ENCODE measurements at places on chromosomes 11 and 22.

GRCh38 chr11:57597461-57597915 lies at the start of gene SERPING1:
Gene SERPING1 (plus strand): TSS chr11:57597685. CDS start chr11:57598271, 586 bp downstream.
- peak; percentile 56 for DNase-seq

- no peak for DNase-seq
Observed at GRCh38 chr11:123174196-123175183, 20.6 kb downstream of the CLMP start.

DNA sequence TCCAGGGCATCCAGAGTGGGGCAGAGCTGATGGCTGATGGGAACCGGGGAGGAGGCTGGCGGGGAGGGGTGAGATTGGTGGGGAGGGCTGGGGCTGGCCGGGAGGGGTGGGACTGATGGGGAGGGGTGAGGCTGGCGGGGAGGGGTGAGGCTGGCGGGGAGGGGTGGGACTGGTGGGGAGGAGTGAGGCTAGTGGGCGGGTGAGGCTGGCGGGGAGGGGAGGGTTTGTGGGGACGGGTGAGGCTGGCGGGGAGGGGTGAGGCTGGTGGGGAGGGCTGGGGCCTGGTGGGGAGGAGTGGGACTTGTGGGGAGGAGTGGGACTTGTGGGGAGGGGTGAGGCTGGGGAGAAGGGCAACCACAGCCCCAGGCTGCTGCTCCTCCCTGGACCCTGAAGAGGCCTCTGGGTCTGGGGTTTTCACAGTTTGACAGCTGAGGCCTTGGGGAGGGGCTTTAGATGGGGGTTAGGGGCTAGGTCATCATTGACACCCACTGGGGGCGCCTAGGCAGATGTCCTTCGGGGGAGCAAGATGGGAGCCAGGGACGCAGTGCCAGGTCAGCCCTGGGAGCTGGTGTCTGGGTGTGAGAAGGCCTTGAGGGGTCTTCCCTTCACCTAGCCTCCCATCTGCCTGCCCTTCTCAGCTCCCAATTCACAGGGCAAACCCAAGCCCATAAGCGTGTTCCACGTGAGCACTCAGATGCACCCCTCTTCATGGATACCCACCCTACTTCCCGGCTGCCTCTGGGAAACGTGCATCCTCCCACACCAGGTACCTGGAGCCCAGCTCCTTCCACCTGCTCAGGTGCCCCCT lies 26.7 kb downstream of the PARVG start:
- no peak for DNase-seq

- no peak for DNase-seq
Observed at GRCh38 chr11:111148121-111148520, 97.4 kb upstream of the POU2AF2 start.

- DNase-seq, result no peak
Observed at GRCh38 chr11:95699631-95700470, 89.7 kb downstream of the FAM76B start.

DNA sequence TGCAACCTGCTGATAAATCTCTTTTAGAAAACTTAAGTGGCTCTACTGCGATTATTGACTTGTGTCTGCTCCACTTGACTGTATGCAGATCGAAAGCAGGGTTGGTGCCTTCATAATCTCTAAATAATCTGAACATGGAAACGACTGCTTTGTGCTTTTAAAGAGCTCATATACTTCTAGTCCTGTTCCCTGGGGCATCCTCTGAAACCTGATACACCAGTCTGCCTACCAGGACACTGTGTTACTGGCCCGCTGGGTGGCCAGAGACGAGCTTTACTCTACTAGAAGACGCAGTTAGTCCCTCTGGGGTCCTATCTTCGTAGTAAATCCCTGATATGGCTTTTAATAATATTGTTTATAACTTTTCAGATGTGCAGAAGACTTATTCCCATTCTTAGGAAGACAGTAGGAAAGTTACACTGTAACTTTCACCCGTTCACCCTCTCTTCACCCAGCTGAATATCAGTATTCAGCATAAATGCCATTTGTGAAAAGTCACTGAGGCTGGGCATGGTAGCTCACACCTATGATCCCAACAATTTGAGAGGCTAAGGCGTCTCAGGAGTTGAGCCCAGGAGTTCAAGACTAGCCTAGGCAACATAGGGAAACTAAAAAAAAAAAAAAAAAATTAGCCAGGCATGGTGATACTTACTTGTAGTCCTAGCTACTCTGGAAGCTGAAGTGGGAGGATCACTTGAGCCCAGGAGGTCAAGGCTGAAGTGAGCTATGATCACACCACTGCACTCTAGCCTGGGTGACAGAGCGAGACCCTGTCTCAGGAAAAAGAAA lies 9.0 kb upstream of the HTR3B start:
- no peak for DNase-seq

- DNase-seq, result no peak
Observed at GRCh38 chr11:119772641-119773415, 43.8 kb upstream of the NECTIN1 start.

DNA sequence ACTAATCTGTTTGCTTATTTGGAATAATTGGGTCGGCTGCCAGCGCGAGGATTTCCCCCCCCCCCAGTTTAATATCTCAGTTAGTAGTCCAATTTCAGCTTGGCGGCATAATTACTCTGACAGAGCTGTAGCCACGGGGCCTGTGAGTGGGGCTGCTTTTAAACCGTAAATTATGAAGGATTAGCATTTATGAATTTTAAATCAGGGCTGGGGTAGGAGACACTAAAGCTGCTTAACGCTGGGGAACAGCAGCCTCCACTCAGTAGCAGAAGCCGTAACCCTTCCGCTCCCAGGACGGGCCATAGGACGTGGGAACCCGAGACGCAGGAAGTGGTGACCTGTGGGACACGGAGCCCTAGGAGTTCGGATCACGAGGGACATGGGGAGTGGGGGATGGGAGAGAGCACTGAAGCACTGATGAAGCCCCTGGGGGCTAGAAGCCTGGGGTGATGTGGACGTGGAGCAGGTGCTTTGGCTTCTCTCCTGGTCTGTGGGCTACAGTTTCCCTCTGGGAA lies 66.2 kb upstream of the LMO1 start:
- no peak for DNase-seq

DNA sequence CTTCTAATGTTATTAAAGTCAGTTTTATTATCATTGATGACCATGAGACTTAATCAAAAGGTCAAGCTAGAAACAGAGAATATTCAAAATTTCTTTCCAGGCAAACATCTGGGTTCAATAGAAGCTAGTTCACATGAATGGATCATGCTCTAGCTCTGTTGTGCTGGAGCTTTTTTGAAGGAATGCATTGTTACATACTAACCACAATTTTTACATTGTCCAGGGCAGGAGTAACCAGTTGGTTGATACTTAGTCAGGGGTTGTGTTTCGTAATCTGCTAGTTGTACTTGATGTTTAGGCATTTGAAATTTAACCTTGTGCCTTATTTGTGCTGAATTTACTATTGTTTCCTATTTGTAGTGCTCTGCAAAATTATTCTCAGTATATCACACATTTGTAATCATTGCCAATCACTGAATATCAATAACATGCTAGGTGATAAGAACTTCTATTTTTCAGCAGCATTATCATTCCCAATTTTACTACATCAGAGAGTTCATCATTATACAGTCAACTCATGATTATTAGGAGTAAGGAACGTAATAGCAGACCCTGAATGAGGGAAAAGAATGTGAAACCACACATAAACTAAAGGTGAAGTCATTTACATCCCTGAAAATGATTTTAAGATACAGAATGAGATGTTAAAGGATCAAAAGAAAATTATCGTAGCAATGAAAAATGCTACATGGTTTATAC lies 23.2 kb downstream of the NF2 start:
- no peak for DNase-seq

- no peak for DNase-seq
Observed at GRCh38 chr11:81092522-81092921, 1641.1 kb downstream of the FAM181B start.

DNA sequence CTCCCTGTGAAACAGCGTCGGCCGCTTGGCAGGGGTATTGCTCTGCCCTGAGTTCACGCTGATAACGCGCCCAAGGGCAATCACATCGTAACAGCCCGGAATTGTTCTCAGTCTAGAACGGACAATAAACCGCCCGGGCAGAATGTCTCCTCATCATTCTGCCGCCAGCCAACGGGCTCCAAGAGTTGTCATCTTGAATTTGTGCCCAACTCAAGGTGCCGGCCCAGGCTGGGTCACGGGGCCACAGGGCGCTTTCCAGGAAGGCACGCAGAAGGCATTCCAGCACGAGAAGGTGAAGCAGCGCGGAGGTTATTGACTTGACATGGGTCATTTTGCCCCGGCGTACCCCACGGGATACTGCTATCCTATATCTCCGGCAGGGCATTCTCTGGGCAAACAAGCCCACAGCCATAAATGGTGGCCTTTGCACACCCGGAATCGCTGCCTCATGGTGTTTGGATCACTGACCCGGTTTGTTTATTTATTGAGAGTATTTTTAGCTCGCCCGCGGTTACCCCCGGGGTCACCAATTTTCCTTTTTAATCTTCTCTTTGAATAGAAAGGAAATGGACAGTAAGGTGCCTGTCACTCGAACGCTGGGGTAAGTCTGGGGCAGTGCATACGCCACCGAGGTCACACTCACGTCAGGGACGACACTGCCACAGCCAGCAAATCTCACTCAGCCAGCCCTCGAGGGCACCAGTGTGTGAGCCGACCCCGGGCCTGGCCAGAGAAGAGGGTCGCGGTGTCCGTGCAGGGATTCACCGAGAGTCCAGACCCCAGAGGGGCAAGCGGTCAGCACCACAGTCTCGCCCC lies 72.4 kb upstream of the FGF3 start:
- DNase-seq, result no peak

GRCh38 chr11:118897721-118898310 lies 14.1 kb downstream of the CXCR5 start:
- DNase-seq, result no peak

GRCh38 chr11:42837994-42838393 lies 473.8 kb upstream of the API5 start:
- DNase-seq, result no peak

DNA sequence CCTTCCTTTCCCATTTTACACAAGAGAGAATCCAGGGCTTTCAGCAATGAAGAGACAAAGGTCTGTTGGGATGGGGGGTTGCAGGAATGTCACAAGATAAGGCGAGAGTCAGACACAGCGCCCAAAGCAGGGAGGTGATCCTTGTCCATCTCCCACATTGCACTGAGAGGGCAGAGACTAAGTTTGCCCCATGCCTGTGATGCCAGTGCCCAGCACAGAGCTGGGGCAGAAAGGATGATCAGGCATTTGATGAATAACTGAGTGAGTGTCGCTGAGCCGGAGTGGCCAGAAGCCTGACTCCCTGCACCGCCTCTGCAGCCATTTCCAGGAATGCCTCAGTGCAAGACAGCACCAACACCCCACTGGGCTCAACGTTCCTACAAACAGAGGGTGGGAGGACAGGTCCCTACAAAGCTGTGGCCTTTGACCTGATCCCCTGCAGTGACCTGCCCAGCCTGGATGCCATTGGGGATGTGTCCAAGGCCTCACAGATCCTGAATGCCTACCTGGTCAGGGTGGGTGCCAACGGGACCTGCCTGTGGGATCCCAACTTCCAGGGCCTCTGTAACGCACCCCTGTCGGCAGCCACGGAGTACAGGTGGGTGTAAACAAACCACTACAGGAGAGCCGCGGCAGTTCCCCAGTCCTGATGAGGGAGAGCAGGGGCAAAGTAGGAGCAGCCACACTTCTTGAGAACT lies 2.3 kb downstream of the UPK3A start:
- no peak for DNase-seq

DNA sequence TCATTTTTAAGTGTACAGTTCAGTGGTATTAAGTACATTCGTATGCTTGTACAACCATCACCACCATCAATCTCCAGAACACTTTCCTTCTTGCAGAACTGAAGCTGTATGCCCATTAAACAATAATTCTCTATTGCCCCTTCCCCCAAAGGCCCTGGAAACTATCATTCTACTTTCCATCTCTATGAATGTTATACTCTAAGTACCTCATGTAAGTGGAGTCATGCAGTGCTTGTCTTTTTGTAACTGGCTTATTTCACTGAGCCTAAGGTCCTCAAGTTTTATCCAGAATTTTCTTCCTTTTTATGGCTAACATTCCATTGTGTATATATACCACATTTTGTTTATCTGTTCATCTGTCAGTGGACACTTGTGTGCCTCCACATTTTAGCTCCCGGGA lies 29.7 kb downstream of the MMP7 start:
- no peak for DNase-seq

DNA sequence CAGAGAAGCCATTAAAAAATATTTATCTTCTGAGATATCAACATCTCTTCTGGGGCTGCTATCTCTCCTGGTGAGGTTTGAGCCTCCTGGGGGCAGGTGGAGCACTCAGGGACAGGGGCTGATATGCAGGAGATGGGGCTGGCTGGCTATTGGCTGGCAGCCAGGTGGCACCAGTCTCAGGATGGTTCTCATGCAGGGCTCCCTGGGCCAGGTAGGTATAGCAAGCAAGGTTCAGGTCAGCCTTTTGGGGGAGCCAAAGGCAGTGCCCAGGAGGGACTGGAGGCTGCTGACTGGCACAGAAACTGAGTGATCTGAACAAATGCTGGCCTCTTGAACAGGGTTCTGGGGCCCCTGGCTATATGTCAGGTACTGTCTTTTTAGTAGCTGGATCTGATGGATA lies 29.7 kb upstream of the EMSY start:
- DNase-seq, result no peak

DNA sequence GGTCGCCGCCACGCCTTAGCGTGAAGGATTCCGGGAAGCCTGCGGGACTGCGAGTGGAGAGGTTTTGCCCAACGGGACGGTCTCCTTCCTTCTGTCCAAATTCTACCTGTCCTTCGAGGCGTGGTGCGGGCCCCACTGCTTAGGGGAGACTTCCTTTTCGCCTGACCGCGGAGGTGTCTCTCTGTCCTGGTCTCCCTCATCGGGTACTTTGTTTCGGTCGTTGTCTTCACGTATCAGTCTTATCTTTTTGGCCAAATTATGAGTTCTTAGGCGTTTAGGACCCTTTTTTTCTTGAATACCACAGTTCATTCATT lies 388 bp downstream of the HINFP start:
- DNase-seq, result no peak

DNA sequence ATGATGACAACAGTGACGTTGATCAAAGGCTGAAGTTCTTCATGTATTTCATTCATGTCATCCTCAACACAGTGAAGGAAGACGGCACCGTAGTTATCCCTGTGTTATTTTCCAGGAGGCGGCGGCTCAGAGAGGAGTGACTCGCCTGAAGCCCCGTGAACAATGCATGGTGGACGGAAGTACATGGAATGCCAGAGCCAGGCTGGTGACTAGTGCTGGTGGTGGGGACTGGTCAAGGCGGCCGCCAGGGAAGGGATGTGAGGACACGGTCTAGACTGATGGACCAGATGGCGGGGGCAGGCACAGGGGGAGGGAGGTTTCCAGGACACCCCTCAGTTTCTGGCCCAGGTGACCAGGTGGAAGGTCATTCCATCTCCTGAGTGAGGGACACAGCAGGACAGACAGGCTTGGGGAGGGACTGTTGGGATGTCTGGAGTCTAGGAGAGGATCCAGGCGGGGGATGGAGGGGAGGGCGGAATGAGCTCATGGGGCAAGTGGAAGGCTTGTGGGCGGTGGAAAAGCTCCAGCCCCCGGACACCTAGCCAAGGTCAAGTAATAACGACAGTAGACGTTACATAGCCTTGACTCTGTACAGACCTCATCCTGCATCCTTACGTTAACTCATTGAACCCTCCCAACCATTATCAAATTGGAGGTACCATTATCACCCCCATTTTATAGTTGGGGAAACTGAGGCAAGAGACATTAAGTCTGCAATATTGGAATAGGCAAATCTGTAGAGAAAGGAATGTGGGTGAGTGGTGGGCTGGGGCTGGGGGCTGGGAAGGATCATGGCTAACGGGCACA lies 16.0 kb upstream of the PICK1 start:
- peak; percentile 56 for DNase-seq

All from C1 segment of cervical spinal cord (tissue), 14 donors.